ENCODE measurements at places on chromosomes 4 and X.

DNA sequence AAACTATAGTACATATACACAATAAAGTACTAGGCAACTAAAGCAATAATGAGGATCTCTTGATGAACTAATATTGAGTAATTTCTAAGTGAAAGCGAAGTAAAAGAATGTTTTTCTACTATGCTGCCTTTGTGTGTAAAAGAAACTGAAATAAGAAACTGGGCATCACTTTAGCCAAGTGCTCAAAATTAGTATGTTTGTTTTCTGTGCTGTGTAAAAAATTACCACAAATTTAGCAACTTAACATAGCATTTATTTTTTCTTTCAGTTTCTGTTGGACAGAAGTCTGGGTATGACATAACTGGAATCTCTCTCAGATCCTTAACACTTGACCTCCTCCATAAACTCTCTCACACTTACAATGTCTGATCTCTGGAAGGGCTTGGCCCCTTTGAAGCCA lies 687.1 kb upstream of the MAGEB2 start:
- no peak for DNase-seq

DNA sequence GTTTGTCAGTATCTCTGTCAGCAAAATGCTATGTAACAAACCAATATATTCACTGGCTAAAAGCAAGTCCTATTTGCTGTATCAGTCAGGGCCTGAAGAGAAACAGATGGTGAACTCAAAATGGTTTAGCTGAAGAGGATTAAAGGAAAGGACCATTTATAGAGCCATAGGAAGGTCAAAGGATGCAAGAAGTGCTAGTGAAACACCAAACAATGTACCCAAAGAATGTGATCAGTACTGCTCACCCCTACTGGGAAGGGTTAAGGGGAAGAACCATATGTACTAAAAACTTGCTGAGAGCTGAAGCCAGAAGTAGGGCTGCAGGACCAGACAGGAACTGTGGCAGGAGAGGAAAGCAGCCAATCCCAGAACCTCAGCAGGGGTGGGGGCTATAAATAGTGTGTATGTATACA lies 479.3 kb downstream of the INPP4B start:
- no peak for DNase-seq

DNA sequence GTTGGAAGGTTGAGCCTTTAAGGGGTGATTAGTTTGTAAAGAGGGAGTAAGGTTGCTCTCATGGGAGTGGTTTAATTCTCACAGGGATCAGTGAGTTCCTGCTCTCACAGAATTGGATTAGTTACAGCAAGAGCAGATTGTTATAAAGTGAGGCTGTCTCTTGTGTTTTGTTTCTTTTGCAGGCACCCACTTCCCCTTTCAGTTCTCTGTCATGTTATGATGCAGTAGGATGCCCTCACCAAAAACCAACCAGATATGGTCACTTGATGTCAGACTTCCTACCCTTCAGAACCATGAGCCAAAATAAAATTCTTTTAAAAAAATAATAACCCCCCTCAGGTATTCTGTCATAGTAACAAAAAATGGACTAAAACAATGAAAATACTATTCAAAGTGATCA lies 19.9 kb upstream of the IGSF1 start:
- no peak for DNase-seq

DNA sequence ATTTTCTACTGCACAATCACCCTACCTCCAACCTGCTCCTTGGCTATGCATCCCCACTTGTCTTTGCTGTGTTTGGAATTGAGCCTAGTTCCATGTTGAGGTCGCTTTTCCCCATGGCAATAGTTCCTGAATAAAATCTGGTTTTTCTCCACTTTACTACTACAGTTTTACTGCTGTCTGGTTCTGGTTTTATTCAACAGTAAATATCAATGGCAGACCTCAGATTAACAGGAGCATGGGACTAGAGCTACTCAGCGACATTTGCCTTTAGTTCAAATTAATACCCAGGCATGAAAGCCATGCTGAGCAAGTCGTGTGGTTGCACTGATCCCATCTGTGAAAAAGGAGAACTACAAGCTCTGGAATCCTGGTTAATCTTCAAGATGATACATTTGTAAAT lies 460.3 kb downstream of the GRXCR1 start:
- DNase-seq, result no peak

DNA sequence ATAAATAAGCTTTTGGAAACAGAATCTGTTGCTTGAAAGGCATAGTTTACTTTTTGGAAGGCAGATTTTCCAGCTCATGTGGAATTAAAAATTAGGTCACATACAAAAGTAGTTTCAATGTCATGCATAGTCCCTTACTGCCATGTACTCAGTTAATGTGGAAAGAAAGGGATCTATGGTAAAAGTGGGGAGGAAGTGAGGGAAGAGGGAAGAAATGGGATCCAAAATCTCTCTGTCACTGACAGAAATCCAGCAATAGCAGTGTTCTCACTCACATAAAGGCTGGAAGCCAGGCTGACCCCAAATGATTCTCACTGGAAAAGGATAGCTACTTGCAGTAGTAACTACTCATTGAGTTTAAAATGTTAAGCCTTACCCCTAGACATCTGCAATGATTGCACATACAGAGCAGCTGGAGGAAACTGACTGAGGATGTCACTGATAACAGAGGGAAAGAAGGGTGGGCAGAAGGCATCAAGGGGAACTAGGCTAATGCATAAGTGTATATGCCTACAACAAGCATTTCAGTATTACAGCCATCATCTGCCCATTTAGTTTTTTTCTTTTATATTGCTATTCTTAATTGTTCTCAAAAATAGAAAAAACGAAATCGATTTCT lies 445.6 kb downstream of the FAT4 start:
- no peak for DNase-seq

- DNase-seq, result no peak
Observed at GRCh38 chrX:129762448-129762847, 17.3 kb upstream of the SASH3 start.

GRCh38 chr4:137378393-137378792 lies 153.9 kb downstream of the PCDH18 start:
- no peak for DNase-seq

DNA sequence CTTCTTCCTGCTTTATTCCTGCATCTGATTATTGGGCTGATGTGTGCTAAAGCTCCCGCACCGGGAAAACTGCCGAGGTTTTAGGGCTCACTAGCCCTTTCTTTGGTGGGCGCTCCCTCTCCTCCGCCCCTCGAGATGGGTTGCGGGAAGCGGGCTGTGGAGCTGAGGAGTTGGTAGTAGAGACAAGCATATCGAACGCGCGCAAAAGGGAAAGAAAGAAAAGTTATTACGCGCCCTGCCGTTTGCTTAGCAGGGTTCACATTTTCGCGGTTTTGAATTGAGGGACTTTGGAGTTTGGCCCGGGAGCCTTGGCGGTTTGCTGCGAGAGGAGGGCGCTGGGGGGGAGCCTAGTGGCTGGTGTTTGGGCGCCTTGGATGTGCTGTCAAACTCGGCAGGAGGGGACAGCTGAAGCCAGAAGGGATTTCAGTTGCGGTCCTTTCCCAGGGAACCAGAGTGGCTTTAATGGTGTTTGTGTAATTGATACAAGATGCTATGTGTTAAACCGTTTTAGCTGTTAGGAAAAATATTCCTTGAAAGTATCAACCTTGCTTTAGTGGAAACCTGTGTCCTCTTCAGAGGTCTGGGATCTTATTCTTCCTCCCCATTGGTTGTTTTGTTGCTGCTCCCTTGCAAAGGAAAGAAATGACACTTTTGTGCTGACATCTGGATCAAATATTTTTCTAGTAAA lies 1.1 kb downstream of the GAB1 start:
- no peak for DNase-seq

DNA sequence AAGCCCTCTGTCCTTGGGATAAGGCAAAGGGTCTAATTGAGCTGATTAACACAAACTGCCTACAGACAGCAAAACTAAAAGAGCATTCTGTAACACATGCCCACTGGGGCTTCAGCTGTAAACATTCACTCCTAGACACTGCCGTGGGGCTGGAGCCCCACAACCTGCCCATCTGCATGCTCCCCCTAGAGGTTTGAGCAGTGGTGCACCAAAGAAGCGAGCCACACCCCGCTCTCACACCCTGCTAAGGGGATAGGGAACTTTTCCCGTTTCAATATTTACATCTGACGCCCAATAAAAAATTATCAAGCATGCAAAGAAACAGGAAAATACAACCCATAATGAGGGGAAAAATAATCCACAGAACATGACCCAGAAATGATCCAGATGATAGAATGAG lies 46.9 kb upstream of the HSD17B10 start:
- peak; percentile 2 for DNase-seq

DNA sequence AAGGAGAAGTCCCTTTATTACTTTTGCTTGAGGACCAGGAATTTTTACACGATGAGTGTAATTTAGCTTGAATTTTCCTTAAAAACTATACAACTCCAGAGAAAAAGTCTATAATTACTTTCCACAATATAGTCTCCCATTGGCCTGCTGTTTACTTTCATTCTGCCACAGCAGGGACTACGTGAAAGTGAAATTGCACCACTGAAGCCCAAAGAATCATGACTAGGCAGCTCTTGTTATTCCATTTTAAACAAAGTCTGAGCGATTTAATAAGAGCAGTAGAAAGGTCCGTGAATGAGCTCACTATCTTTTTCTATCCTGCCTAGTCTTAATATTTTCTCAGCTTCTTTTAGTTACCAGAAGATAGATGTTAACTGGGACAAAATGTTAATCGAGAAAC lies 68.6 kb downstream of the ADGRG4 start:
- no peak for DNase-seq

- DNase-seq, result no peak
Observed at GRCh38 chr4:98506462-98507132, 151.8 kb downstream of the TSPAN5 start.

- DNase-seq, result no peak
Observed at GRCh38 chr4:172485007-172485406, 671.8 kb downstream of the GALNTL6 start.

DNA sequence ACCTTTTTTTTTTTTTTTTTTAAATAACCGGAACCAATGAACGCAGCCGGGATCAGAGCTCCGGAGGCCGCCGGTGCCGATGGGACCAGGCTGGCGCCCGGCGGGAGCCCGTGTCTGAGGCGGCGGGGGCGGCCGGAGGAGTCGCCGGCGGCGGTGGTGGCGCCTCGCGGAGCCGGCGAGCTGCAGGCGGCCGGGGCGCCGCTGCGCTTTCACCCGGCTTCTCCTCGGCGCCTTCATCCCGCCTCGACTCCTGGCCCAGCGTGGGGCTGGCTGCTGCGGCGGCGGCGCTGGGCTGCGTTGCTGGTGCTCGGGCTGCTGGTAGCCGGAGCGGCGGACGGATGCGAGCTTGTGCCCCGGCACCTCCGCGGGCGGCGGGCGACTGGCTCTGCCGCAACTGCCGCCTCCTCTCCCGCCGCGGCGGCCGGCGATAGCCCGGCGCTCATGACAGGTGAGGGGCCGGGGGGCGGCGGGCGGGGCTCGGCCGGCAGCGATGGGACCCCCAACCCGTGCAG lies 337 bp downstream of the STIM2 start:
- DNase-seq, result peak; percentile 56

- no peak for DNase-seq
Observed at GRCh38 chrX:47133493-47133892, 11.0 kb downstream of the NDUFB11 start.

DNA sequence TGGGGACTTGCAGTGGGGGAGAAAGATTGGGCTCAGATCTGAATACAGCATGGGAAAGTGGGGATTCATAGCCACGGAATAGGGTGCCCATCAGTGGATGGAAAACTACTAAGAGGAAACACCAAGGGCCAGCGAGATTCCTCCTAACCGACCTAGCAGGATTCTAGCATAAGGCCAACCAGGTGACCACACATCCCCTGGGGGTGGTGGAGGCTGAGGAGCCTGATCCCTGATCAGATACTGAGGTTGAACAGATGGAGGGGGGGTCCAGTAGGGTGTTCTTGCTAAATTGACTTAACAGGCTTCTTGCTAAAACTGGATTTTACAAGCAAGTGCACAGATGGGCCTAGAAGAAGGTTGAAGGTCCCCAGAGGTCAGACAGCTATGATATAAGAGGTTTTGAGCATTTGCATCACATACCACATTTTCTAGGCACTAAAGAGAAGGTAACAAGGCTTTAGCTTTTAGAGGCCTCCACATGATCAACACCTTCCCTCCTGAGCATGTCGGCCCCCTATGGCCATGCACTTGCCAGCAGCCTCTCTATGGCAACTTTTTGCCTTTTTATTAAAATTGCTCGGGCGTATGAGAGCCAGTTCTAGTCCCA lies 69.1 kb upstream of the PUDP start:
- no peak for DNase-seq

DNA sequence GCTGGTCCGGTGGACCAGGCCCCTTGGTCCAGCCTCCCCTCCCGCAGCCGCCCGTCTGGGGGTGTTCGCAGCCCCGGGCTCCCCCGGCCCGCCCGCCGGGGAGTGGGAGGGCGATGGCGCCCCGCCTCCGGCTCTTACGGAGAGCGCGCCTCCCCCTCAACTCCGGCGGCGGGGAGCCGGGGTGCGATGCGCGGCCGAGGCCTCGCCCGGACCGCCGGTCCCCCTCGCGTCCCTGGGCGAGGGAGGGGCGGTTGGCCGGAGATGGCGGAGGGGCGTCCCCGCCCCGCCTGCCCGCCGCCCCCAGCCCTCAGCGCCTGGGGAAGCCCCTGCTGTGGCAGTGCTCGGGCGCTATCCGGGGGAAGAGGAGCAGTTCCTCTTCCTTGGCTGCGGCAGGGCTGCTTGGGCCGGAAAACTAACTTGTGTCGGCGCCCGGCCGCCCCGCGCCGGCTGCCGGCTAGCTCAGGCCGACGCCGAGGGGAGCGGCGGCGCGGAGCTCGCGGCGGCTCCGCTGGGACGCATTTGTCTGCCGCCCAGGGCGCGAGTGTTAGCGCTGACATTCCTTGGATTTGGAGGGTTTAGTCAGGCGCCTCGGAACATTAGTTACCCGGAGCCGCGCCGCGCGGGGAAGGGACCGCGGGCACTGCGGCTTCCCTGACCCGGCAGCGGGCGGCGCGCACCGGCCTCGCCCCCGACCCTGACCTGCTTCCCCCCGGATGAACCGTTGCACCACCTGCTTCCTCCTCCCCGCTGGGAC lies 994 bp downstream of the GALNT7 start:
- DNase-seq, result peak; percentile 60

GRCh38 chr4:95910749-95911148 lies 70.9 kb downstream of the PDHA2 start:
- no peak for DNase-seq

DNA sequence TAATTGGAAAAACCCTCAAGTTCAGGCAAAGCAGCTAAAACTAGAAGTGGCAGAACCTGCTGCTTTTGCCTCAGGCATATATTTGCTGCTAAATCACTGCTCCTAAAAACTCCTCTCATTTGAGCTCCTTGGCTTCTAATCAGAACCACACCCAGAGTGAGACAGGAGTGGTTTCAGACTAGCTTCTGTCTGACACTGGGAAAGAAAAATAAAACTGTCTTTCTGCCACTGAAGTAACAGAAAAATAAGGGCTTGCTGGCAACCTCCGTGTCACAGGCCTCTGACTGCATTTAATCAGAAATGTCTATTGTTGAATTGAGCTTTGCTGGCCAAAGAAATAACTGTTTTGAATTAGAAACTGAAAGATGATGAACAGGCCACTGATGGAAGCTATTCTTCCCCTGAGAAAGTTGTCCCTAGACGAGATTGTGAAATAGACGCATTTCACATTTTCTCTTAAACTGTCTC lies 52.1 kb upstream of the RAP2C start:
- DNase-seq, result no peak
